ENCODE measurements at places on chromosomes 7 and 10.

DNA sequence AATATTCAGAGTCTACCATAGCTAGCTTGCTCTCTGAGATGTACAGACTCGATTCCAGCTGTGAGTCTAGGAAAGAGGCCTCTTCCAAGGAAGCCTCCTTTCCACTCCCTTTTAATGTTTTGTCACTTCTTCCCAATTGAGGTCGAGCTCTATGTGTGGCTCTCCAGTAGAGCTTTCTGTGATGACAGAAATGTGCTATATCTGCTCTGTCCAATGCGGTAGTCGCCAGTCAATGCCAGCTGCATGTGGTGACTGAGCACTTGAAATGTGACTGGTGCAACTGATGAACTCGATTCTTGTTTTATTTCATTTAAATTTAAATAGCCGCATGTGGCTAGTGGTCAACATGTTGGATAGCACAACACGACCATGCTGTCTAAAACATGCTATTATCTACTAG is 387.0 kb upstream of the NRP1 start:
- DNase-seq: no peak

- no peak for DNase-seq
Measured at GRCh38 chr7:25906003-25906402, 246.0 kb upstream of the NFE2L3 start.

DNA sequence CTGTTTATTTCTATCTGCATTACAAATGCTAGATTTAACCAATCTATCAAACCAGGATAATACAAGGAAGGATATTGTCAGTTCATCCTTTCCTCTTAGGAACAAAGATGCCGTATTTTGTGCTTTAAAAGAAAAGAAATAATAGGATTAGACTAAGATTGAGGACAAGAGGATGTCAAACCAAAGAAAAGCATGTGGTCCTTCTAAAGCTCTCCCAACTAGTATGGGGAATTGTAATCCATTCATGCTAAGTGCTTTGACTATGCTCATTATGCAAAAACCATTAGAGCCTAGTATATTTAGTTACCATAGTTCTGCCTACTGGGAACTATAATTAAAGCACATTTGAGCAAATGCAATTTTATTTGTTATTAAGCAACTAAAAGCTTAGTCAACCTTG is 280.2 kb downstream of the GRM8 start:
- no peak for DNase-seq

DNA sequence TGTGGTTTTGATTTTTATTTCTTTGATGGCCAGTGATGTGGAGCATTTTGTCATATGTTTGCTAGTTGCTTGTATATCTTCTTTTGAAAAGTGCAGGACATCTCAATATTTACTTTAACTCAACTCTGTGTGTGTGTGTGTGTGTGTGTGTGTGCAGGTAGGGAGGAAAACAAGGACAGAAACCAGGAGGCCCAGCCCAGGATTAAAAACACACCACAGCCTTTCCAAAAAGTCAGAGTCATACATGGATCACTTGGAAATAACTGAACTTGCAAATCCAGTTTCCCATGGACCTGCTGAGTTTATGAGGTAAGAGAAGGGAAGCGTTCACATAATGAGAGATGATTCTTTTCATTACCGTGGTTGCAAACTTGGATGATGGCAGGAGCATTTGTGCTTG is 189.9 kb upstream of the LYZL1 start:
- no peak for DNase-seq

DNA sequence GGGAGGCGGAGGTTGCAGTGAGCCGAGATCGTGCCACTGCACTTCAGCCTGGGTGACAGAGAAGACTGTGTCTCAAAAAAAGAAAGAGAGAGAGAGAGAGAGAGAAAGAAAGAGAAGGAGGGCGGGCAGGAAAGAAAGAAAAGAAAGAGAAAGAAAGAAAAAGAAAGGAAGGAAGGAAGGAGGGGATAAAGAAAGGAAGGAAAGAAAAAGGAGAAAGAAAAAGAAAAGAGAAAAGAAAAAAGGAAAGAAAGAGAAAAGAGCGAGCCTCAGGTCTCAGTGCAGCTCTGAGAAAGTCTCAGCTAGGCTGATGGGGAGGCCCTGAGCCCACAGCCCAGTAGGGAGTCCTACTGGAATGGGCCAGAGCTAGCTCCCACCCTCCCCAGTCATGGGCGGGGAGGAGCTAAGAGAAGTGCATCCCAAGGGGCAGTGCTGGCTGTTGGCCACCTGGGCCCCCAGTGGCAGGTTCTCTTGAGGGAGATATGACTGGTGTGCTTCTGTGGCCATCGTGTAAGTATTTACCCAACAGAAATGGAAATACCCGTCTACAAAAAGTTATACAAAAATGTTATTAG is 69.3 kb downstream of the ABRAXAS2 start:
- DNase-seq: no peak

DNA sequence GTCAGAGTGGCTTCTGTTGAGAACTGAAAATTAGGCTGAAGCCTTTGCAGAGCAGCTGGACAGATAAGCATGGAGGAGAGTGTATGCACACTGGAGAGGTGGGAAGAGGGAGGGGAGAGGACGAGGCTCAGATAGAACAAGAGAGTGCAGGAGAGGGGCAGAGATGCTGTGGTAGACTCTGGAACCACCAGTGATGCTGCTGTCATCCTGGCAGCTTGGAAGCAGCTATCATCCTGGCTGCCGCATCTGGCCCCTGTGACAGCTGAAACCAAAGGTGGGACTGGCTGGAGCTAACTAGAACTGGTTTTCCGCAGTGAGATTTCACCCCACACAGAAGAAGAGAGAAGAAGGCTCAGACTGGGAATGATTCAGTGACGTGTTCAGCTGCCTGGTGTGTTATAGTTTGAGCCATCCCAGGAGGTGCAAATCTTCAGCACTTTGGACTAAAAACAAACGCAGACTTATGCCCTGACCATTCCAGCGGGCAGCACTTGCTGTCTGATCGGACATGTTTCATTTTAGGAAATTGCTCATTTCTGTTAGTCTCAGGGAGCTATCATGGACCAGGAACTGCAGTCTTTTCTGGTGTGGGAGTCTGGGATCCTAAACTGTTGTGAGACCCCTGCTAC is 38.4 kb downstream of the EEPD1 start:
- no peak for DNase-seq

DNA sequence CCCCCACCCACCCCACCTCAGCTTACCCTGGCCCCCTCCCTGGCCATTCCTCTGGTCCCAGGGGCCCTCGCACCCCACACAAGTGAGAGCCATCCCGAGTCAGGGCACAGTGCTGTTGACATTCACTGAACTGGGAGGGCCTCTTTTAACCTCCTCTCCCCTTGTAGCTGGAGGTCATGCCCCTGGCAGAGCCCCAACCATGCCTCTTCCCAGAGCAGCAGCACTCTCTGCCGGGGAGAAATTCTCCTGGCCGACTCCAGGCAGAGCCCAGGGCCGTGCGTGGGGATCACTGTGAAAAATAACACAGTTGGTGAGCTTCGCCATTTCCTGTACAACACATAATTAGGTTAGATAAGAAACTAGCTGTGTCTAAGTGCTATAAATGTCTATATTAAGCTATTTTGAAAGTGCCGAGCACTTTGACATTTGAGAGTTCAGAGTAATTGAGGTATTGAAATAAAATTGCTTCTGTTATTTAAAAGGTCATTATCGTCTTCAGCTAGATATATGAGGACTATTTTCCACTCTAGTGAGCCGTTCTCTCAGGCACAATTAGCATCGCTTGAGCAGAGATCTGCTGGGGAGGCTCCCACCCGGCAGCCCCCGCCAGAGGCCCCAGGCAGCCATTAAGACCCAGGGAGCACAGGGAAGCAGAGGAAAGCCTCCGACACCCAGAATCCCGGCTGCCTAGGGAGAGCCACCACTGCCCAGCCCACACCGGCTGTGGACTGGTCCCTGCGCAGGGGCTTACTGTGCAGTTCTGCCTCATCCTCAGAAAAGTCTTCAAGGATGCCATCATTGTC is 62.4 kb upstream of the LRRC18 start:
- no peak for DNase-seq

- no peak for DNase-seq
Measured at GRCh38 chr10:62733654-62734293, 70.7 kb upstream of the ADO start.

DNA sequence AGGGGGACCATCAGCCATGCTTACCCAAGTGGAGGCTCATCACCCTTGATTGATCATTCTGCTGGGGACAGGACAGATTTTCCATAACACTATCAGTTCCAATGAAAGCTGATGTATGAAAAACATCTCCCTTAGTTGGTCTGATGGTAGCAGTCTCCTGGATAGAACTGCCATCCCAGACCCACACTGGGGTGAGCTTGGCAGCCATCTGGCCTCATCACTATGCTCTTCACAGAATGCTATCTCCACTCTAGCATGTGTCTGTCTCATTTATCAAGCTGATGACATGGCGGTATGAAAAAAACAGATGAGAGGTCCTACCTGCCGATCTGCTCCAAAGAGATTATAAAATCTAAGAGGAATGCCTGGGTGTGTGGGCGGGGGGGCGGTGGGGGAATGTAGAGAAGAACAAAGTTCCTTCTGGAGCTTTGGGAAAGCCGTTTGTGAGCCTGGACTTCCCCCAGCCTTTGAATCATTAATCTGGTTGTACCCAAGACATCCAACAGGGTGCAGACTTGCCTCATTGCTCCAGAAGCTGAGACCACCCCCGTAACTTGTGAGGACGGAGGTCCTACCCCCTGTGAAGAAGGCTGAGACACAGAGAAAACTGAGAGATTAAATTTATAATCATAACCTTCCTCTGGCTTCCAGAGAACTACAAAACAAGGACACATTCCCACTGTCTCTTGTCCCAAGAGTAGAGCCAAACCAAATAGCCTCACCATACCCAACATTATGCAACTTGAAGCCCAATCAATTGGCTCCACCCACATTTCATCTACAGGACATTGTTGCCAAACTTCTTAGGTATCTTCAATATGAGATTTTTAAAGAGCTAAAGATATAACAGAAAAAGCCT is 340.8 kb downstream of the KCNMA1 start:
- no peak for DNase-seq

- DNase-seq: peak; percentile 50
Measured at GRCh38 chr7:66359656-66360211, 154.6 kb downstream of the TPST1 start.

DNA sequence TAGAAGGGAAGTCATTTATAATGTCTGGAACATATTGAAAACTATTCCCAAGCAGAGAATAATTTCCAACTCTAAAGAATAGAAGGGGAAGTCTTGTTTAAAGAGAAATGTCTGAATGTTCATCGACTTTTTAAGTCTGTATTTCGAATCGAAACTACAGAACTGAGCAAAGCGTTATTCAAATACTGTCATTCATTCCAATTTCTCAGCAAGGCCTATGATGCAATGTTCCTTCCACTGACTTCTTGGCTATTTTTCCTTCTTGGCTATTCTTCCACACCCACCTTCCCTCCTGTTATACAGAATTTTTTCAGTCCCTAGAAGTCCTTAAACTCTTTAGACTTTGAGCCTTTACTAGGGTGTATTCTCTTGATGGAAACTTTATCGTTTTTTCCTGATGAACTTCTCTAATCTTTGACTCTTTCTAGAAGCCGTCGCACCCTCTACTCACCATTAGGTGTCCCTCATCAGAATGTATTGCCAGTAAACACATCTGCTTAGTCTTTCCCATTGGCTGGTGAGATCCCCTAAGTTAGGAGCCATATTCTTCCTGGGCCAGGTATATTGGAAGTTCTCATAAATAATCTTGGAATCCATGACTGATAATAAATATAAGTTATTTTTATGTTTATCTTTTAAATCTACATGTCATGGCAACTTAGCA is 235.7 kb upstream of the CCDC6 start:
- no peak for DNase-seq

DNA sequence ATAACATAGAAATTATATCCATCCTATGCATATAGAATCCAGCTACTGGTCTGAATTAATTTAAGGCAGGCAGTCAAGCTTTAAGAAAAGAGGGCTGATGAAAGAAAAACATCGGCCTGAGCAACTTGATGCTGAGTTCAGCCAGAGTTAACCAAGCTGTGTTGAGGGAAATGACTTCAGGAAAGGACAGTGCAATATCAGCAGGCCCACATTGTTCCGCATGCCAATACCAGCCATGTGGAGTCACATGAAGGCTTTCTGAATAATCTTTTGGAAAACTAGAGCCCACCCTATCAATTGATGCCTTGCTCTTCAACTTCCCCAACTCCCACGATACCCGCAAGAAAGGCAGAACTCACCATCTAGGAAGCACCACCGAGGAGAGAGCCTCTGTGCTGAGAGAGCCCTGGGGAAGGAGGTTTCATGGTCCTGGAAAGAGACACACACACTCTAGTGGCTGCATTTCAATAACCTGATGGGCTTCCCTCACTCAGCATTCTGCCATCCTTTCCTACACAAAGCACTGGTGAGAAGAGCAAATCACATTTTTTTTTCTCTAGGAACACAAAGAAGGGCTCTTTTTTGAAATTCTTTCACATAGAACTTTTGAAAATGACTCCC is 125.8 kb upstream of the PTN start:
- DNase-seq: no peak

DNA sequence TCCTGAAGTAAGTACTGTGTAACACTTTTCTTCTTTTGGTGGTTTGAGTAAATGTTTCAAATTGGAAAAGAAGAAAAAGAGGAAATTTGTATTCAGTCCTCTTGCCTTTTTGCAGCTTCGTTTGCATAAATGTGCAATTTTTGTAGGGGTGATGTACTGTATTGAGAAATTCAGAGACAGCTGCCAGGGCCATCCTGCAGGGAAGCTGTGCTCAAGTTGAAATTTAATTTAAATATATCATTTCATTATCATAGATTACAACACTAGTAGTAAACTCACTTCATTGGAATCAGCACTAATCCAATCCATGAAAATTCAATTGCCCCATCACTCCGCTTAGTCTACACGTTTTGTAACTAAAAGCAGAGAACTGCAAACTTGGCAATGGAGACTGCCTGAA is 415.4 kb downstream of the DNAJB9 start:
- DNase-seq: no peak

- no peak for DNase-seq
Measured at GRCh38 chr7:842431-843031, 10.3 kb downstream of the SUN1 start.

DNA sequence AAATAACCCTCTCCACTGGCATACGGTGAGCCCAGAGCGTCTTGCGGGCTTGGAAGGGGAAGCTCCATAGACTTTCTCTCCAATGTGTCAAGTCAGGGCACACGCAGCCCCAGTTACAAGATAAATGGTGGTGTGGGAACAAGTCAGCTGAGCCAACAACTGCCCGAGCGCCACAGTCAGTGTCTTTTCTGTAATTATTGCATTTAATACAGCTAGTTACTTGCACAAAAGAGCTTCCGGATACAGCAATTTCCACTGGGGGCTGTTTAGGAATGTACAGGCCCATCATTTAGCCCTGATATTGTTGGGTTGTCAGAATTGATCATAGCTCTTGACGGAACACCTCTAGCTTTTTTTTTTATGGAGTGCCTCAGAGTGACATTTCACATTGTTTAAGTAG is 193.5 kb upstream of the SP8 start:
- no peak for DNase-seq

DNA sequence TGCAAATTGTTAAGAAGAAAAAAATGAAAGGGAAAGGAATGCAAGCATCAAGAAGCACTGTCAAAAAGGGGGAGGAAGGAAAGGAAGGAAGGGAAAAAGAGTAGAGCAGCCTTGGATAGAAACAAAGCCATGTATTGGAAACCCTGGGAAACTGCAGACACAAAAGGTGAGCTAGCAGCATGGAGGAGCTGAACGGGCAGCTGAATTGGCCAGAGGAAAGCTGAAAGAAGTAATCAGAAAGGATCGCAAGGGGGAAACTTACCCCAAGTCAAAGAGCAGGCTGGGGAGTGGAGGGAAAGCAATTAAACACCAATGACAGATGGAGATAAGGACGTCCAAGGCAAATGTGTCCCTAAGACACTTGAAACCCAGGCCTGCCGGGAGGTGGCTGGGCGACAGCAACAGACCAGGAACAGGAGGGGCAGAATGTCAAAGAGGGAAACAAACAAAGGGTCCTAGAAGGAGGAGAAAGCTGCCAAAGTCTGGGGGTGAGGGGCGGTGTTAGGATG is 93.8 kb upstream of the SVIL start:
- no peak for DNase-seq

- no peak for DNase-seq
Measured at GRCh38 chr7:18228686-18229085, 201.0 kb upstream of the PRPS1L1 start.

Data from occipital lobe (tissue), 3 donors.